ENCODE measurements at places on chromosomes 7 and 10. TPM values are rescaled to one million over a fixed set of nuclear protein-coding genes. Genes with fewer than 3 reads are reported as not detected.

DNA sequence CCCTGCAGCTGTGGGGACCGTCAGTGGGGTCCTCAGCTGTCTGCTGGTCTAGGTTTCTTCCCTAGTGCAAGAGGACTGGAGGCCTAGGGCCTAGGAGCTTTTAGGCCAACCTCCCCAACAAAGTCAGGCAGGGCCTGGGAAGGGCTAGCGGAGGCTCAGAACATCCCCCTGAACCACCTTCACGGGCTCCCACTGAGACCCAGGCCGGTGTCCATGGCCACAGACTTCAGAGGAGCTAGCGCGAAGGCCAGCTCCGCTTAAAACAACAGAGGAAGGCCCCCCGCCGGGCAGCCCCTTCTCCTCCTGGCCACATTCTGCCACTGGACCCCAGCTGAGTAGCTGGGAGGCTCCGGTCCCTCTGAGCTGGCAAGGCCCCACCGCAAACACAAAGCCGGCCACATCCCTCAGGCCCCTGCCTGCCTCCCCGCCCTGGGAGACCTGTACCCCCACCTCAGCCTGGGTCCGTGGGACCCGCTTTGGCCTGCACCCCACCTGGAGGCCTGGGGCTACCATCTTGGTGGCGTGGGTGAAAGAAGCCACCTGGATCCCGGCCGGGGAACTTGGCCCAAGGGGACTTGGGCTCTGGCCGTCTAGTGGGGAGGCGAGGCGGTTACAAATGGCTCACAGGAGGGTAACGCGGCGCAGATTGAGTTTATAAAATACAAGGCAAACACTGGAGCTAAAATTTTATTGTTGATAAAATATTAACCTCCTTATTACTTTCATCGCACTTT, 5.4 kb upstream of the UNCX start:
- no peak for DNase-seq
- no peaks in the 10 kb centered on the region for H3K36me3 ChIP-seq
- H3K4me3 ChIP-seq, result no peak overlapping the region
- H3K27ac ChIP-seq, result no peak overlapping the region

DNA sequence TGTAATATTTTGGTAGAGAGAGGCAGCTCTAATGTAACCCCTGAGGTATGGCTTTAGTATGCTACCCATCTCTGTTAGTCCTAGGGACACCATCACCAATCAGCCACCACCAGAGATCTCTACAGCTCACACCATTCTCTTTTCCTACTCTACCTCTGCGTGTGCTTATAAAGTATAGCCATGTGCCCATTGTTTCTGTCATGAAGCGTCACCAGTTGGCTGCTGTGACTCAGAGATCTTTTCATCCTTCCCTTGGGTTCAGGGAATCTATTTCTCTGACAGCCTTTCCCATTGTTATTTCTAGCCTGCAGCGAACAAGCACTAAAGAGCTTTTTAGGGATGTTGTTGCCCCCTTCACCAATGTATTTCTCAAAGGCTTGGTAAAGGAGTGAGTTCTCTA, 103.3 kb downstream of the TPST1 start:
- DNase-seq, result no peak
- no peaks in the 10 kb centered on the region for H3K36me3 ChIP-seq
- no peaks in the 10 kb centered on the region for H3K4me1 ChIP-seq
- H3K27me3 ChIP-seq, result no peaks in the 10 kb centered on the region

DNA sequence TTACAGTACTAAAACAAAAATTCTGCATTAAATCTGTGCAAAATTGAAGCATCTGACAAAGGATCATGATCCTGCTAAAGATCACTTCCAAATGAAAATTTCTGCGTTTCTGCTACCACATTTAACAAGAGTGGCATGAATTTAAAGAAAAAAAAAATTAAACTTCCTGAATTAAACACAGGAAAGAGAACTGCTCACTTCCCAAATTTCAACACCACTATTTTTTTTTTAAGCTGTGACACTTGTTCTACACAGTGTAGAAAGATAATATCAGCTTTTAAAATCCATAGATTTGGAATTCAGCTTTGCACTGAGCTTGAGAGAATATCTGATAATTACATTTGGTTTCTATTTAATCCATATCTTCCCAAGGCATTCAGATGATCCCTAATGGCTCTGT, 73.6 kb downstream of the EPC1 start:
- no peak overlapping the region for H3K4me3 ChIP-seq
- no peaks in the 10 kb centered on the region for H3K27me3 ChIP-seq
- no peak overlapping the region for H3K27ac ChIP-seq
- H3K36me3 ChIP-seq, result peaks cover 60% of the 10 kb centered on the region
- no peaks in the 10 kb centered on the region for H3K4me1 ChIP-seq

GRCh38 chr10:48470115-48470892, 134.6 kb downstream of the ARHGAP22 start:
- no peak for DNase-seq
- no peaks in the 10 kb centered on the region for H3K36me3 ChIP-seq
- H3K4me1 ChIP-seq, result peaks cover 9% of the 10 kb centered on the region
- no peaks in the 10 kb centered on the region for H3K27me3 ChIP-seq
- no peak overlapping the region for H3K4me3 ChIP-seq

GRCh38 chr7:151459726-151460473, 20.0 kb upstream of the CRYGN start:
- H3K4me1 ChIP-seq, result peaks cover 22% of the 10 kb centered on the region
- peak overlapping the region; percentile 87 for H3K27ac ChIP-seq
- H3K36me3 ChIP-seq, result peaks cover 10% of the 10 kb centered on the region
- no peaks in the 10 kb centered on the region for H3K27me3 ChIP-seq

GRCh38 chr7:117053432-117053831, 100.1 kb downstream of the ST7 start:
- H3K27ac ChIP-seq, result no peak overlapping the region
- H3K36me3 ChIP-seq, result no peaks in the 10 kb centered on the region
- no peak overlapping the region for H3K4me3 ChIP-seq

DNA sequence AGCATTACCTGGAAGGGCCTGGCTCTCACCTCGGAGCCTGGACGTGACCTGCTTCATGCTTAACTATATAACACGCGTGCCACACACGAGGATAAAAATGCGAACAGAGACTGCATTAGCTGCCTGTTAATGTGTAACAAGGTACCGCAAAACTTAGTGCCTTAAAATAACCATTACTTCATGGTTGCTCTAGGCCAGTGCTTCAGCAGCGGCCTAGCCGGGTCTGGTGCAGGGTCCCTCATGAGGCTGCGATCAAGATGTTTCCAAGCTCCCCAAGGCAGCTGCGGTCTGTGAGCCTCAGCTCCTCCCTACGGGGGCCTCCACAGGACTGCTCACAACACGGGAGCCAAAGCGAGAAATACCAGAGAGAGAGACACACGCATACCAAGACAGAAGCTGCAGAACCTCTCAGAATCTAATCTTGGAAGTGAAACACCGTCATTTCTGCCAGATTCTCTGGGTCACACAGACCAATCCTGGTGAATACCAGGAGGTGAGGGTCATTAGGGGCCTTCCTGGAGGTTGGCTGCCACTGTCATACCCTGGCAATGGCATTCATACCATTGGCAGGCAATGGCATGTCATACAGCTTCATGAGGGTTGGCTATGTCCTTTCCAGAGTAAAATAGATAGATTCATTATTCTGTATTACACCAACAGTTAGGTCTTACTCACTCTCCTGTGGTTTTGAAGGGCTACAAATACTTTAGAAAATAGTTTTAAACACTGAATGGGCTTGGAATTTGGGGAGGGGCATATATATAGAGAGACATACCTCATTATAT, 94.5 kb downstream of the HIPK2 start:
- H3K4me1 ChIP-seq, result peaks cover 47% of the 10 kb centered on the region
- peak overlapping the region; percentile 86 for H3K27ac ChIP-seq
- no peak for DNase-seq
- H3K4me3 ChIP-seq, result no peak overlapping the region
- H3K27me3 ChIP-seq, result no peaks in the 10 kb centered on the region

Gene CPA1
- not detected for total RNA-seq

Gene FAM13C
- total RNA-seq, result 10.7 TPM
